Activated CD4-positive, alpha-beta T cell treated with anti-CD3 and anti-CD28 coated beads for 1 hour (primary cell): ENCODE measurements at places on chromosomes 7 and 10.

GRCh38 chr7:139876622-139877283, 47.7 kb downstream of the TBXAS1 start:
- no peak for DNase-seq

GRCh38 chr7:71868797-71869196, 543.3 kb downstream of the CALN1 start:
- no peak for DNase-seq

- no peak for DNase-seq
Measured at GRCh38 chr7:15396210-15397158, 165.3 kb downstream of the AGMO start.

GRCh38 chr10:48285710-48286109, 11.2 kb upstream of the FRMPD2 start:
- DNase-seq: no peak

DNA sequence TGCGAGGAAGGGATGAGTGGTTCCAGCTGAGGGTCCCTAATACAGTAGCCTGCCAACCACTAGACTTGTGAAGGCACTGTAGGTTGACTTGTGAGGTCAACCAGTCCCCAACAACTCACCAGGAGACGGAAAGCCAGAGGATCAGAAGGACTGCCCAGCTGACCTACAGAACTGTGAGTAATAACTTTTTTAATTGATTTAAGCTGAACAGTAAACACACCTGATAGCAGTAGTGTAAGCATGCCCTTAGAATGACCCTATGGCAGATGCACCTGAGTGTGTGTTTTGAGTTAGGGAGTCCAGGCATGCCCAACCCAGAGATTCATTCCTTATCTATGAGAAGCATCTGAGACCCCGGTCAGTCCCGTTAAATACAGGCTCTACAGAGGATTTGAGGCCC, 14.1 kb downstream of the PRLHR start:
- no peak for DNase-seq

DNA sequence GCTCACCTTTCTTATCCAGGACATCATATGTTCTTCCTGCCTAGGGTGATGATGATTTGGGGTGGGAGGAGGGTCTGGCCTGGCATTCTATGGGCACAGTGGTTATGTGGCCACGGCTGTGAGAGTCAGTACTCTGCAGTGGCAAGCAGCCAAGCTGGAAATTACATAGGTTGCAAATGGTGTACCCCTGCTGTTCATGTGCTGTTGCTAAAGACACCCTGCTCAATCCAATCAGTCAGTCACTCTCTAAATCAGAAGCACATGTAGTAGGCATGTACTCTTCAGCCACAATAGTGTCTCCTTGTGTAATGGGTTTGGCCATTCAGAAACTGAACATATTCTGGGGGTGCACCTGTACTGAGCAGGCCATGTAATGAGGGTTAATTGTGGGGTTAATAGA, 449.1 kb upstream of the ANKRD30A start:
- no peak for DNase-seq

- DNase-seq: no peak
Measured at GRCh38 chr10:113279262-113279661, 273.6 kb upstream of the HABP2 start.
